ENCODE measurements at places on chromosomes 7 and 10.

DNA sequence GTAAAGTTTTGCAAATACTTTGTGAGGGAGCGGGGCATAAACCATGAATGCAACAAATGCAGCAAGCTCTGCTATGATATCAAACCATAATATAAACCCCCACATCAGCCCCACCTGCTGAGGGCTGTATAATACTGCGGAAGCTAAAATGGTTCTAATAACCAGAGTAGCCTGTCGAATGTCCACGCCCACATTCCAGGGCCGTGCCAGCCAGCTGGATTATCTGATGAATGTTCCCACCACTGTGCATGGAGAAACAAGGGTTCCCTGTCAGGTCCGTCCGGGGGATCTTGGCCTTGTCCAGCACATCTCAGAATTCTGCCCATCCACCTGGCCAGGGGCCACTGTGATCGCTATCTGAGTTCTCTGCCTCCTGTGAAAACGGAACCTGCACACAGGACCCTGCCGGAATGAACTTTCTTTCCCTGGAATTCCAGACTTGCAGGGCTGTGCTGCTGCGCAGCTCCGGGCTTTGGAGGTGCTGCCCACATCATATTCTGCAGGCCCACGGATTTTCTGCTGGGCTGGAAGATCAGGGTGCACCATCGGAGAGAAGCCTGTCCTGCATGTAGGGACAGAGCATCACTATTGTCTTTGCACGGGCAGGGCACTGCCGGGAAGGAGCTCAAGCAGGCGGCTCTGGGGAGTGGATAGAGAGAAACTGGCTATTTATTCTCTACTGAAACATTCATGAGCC, 77.0 kb upstream of the GNA12 start:
- DNase-seq, result no peak

GRCh38 chr10:30811276-30812017, 181.9 kb upstream of the LYZL2 start:
- no peak for DNase-seq

DNA sequence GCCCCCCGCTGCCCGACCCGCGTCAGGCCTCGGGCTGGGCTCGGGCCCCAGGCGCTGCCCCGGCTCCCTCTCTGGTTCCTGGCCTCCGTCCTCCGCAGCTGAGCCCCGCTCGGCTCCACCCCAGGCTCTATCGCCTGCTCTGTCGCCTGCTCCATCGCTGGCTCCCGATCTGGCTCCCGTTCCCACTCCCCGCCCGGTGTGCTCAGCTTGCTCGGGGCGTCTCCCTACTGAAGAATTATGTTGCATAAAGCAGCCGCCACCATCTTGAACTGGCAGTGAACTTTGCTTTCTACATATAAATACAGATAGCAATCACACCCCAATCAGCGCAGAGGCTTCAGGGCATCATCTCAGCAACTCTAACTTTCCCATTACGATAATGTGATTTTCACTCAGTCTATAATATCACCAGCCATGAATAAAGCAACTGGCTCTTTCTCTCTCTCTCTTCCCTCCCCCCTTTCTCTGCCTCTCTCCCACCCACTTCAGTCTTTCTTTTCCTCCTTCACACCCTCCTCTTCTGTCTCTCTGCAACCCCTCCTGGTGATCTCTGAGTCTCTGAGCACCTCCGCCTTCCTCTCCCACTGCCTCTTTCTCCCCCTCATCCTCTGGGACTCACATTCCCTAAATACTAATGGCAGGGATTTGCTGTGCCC, 43.3 kb upstream of the BTRC start:
- DNase-seq, result no peak

- no peak for DNase-seq
Measured at GRCh38 chr10:44865289-44865671, 45.9 kb upstream of the TMEM72 start.

GRCh38 chr10:35827783-35828182, 185.7 kb upstream of the FZD8 start:
- DNase-seq, result no peak

DNA sequence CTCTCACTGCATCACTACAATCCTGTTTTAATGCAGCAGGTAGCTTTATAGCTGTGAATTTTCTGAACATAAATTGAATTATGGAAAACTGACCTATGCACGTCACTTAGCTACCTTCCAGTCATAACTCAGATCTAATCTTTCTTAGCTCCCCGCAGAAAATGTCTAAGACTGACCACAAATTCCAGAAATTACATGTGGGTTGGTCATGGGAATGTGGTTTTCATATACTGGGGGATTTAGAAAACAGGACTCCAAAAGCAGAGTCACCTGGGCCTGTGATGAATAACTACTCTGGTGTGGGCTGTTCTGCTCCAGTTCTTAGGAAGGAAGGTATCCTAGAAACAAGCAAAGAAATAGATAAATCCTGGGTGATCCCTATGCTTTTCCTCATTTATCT, 178.4 kb upstream of the LRRTM3 start:
- peak; percentile 84 for DNase-seq

DNA sequence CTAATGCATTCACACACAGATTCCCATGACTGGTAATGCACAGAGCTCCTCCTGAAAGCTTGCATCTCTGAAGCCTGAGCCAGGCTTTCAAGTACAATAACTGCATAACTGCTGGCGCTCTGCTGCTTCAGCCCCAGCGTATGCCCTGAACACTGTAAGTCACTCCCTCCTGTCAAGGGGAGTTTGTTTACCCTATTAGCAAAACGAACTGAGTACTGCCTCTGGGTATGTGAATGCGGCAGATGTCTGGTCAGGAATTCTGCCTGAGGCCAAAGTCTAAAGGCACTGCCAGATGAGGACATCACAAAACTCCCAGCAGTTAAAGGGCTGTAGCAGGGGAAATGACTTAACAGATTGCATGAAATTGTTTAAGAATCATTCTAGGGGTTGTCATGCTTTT, 97.7 kb downstream of the NRCAM start:
- DNase-seq, result peak; percentile 69

DNA sequence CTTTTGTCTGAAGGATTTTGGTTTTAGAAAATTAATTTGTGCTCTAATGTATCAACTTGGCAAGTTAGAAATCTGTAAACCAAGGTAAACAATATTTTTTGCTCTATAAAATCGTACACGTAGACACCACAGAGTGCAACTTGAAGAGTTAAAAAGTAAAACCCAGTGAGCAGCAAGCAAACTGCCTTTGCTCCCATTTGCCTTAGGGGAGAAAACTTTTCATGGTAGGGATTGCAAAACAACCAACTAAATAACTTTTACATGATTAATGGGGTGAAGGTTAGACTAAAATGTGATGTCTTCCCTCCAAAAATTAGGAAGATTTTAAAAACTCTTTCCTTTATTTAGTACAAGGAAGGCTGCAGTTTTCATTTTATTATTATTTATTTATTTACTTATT, 224.2 kb upstream of the LYZL1 start:
- DNase-seq, result no peak

GRCh38 chr10:49205206-49205605, 17.0 kb upstream of the TMEM273 start:
- DNase-seq, result no peak

- no peak for DNase-seq
Measured at GRCh38 chr10:31101123-31101522, 69.5 kb upstream of the ZNF438 start.

DNA sequence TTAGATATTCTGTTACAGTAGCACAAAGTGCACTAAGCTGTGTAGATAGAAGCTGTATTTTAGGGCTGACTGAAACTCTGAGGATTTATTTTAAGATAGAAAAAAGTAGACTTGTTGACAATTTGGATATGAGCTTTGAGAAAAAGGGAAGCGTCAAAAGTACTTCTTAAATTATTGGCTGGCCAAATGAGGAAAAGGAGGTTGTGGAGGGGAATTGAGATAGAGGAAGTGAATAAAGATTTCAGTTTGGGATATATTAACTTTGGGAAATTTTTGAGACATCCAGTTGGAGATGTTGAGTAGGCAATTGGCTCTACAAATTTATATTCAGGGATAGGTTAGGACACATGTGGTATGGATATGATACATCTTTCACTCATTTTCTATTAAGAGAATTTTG, 74.0 kb upstream of the CCDC6 start:
- DNase-seq, result no peak

DNA sequence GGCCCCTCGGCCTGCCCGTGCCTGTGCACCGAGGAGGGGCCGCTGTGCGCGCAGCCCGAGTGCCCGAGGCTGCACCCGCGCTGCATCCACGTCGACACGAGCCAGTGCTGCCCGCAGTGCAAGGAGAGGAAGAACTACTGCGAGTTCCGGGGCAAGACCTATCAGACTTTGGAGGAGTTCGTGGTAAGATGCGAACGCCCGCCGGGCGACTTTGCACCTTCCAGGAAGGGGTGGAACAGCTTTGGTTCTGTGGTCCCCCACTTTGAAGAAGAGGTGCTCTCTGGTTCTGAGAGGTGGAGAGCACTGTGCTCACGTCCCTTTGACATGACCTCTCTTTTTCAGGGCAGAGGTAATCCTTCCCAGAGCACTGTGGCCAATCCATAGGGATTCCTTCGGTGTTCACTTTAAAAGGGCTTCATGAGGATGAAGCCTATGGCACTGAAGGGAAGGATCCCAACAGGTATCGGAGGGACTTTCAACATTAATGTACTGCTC, 2.6 kb downstream of the VWC2 start:
- DNase-seq, result no peak

- no peak for DNase-seq
Measured at GRCh38 chr7:26007510-26007909, 144.5 kb upstream of the NFE2L3 start.

- DNase-seq, result no peak
Measured at GRCh38 chr10:110216942-110217661, 9.7 kb downstream of the MXI1 start.

DNA sequence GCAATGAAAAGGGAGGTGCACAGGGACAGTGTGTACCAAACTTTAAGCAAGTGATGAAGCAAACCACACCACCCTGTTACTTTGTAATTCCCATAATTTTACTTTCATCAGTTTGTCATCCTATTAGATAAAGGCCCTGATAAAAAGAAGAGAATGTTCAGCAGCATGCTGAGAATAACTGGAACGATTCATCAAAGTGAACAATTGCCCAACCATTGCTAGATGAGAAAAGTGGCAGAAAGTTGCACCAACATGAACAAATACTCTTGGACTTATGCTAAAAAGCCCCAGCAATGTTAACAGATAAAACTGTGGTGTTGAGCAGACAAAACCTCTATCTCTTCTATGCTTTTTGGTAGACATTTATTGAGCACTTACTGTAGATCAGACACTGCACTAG, 75.5 kb upstream of the PCGF5 start:
- no peak for DNase-seq

DNA sequence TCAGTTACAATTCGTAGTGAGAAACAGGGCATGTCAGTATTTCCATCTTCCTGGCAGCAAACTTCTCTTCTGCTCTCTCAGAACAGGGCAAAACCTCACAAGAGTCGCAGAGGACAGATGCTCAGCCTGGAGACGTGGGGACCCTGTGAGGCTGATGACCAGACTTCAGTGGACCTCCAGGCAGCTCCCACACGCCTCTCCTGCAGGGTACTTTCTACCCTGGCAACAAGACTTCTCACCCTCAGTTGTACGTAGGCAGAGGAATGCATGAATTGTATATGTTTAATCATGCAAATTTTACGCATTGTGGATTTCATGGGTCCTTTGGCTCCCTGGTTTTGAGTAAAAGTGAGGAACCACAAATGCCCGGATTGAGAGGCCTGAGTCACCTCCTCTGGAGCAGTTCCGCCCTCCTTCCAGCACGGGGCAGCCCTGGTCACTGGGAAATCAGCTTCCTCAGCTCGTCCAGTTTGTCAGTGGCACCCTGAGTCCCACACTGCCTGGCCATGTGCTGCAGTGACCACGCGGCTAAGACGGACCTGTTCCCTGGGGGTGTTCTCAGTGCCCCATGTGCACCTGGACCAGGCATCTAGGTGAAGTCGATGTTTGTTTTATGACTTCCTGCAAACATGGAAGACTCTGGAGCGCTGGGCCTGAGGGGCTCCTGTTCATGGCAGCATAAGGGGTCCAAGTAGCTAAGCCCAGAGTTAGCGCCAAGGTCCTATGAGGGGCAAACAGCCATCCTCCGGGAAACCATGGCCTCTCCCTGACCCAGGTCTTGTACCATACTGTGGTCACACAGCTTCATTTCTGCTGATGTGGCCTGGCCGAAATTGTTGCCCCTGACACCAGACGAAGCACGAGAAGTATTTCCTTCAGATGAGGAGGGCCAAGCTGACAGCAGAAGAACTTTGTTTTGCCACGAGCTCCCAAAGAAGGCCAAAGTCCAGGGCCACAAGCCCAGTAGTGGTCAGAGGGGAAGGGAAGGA, 165.1 kb downstream of the TNS3 start:
- DNase-seq, result no peak

DNA sequence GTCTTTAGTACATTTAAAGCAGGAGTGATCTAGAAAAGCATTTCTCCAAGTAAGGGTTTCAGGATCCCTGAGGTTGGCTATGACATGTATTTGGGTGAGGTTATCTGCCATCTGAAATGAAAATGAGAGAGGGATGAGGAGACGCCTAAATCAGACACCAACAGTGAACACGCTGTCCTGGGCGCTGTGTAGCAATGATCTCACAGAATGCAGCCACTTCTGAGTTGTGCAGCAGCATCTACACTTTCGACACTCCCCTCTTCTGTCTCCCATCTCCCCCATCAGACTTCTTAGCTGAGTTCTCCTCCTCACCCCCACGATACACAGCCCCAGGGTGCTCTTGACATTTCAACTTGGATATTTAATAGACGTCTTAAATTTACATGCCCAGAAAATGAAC, 95.4 kb downstream of the SVIL start:
- no peak for DNase-seq

DNA sequence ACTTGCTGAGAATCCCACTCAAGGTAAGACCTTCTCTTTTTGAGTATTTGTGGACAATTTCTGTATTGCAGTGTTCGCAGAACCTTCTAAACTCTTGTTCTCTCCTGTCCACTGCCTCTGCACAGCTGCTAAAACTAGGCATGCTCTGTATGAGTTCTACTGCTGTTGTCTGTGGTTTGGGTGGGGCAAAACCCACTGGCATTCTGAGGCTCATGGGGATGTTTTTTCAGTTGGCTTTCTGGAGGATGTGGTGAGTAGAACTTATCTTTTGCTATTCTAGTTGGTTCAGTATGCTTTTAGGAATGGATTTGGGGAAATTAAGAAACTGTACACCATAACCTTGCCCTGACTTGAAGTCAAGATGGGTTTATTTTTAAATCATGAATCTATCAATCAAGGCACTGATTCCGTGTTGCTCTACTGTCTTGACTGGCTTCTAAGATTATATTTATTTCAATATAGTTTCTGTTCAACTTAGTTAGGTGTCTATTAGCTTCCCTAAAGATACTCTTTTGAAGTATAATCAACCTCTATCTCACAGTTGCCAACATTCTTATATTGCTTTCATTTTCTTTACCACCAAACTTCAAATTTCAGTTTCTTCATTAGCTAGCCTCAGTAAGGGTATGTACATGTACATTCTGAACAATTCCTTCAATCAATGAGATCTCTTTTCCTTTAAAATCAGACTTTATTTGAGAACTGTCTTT, 25.0 kb upstream of the C1GALT1 start:
- DNase-seq, result peak; percentile 76

- no peak for DNase-seq
Measured at GRCh38 chr10:124359336-124359832, 59.3 kb downstream of the OAT start.

GRCh38 chr10:132634241-132634946, 96.8 kb downstream of the INPP5A start:
- DNase-seq, result no peak

All from AG04449 (cell line).